Right renal cortex interstitium (tissue), 3 donors: ENCODE measurements at places on chromosomes 7 and 10. TPM values are rescaled to one million over a fixed set of nuclear protein-coding genes. Genes with fewer than 3 reads are reported as not detected.
A peak's percentile ranks its signal among the peaks of the same experiment; 100 is the strongest.

DNA sequence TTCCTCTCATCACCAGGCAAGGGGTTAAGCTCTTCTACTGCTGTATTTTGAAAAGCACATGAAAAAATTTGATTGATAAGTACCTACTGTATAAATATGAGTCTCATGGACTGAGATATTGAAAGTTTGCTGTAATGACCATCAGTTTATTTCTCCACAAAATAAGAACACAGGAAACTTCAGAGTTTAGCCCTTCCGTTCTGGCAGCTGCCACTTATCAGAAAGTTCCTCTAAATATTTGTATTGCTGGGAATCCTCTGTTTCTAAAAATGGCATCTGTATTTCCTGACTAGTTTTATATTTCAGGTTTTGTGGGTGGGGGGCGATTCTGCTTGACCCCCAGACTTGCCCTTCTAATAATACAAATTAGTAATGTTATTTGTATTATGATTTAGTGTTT is 92.0 kb downstream of the LYZL2 start:
- no peak for DNase-seq

GRCh38 chr10:79059859-79060379 is 8.8 kb upstream of the ZMIZ1 start:
- no peak for DNase-seq

The SLC18A2 gene
- polyA plus RNA-seq, result 0.83 TPM

- DNase-seq, result peak; percentile 78
These were observed at the start of gene HTR5A for GRCh38 chr7:155069992-155070751. Gene HTR5A (plus strand): TSS chr7:155070324. CDS start chr7:155070900, 576 bp downstream.
